ENCODE measurements at places on chromosomes 12 and 14.

- DNase-seq, result no peak
Observed at GRCh38 chr14:68710776-68711175, 82.1 kb downstream of the ZFP36L1 start.

GRCh38 chr12:110741341-110742095 is 1.2 kb downstream of the PPP1CC start:
- no peak for DNase-seq

DNA sequence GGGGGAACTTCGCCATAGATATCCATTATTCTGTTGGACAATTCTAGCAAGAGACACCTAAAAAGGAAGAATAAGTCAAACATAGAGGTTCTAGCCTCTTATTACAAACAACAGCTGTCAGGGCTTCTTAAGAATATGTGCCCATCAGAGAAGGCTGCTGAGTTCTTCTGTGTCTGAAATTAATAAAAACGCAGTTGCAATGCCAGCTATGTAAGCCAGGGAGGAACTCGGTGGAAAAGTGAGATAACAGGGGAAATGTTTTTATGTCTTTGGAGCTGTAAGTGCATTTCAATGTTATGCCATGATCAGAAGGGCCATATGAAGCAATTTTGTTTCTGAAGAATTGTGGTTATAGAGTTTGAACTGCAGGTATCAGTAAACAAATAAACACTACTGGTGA is 95.0 kb downstream of the SYT1 start:
- DNase-seq, result no peak

DNA sequence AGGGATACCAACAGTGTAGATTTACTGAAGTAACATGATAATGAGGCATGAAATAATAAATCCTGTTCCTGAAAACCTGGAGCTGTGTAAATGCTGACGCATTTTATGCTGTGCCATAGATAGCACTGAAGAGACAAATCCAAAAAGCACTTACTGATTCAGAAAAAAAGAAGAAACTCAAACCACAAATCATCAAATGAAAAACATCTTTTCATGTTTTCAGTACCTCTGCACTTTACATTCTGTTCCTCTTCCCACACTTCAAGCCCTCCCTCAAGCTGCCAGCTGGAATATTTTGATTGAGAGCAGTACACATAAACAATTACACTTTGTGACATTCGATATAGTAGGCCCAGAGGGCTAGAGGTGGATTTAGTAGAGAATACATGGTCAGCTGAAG is 362.3 kb downstream of the NAV3 start:
- DNase-seq, result no peak

DNA sequence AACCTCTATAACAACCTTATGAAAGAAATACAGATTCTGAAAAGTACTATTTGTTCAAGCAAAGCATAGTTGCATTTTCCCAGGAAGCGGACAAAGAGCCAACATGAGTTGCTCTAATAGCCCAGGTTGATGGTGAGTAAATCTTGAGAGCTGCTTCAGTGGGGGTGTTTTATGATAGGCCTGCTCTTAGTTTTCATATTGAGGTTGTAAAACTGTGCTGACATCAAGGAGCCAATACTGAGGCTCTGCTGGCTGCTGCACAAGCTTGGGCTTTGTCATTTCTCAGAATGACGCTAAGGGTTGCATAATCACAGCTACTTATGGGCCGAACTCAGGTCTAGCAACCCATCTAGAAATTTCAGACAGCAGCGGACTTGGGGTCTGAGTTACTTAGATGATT is 11.5 kb downstream of the TBC1D30 start:
- DNase-seq, result no peak

GRCh38 chr12:81329085-81329484 is 251.2 kb downstream of the ACSS3 start:
- no peak for DNase-seq

DNA sequence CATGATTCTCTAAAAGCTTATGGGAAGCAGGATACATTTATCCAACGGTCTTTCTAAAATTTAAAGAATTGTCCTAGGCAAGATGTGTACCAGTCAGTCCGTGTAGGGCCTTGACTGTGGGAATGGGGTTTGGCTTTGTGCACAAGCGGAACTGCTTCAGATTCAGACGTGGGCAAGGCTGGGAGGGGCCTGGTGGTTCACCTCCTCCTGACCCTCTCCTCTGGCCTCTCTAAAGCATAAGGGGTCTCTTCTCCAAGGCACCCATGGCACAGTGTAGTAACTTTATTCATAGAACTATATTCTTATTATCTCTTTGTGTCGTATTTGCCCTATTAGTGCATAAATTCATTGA is 121.2 kb upstream of the PTPRB start:
- DNase-seq, result no peak

GRCh38 chr14:60064491-60065072 is 27.1 kb upstream of the PCNX4 start:
- DNase-seq, result no peak

GRCh38 chr12:10400829-10401228 is 8.7 kb downstream of the KLRC4 start:
- DNase-seq, result no peak

GRCh38 chr12:11508699-11509098 is 113.3 kb upstream of the PRB2 start:
- DNase-seq, result no peak

- no peak for DNase-seq
Observed at GRCh38 chr12:51971679-51972421, 20.4 kb downstream of the ACVR1B start.

DNA sequence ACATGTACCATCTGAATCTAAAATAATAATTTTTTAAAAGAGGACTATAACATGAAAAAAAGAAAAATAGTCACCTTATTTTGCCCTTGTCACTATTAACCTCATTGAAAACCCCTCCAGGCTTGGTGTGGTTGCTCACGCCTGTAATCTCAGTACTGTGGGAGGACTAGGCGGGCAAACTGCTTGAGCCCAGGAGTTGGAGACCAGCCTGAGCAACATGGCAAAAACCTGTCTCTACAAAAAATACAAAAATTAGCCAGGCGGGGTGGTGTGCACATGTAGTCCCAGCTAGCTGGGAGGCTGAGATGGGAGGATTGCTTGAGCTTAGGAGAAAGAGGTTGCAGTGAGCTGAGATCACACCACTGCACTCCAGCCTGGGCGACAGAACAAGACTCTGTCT is 126.3 kb upstream of the KRAS start:
- DNase-seq, result no peak

GRCh38 chr14:93332397-93332852 is 411 bp downstream of the BTBD7 start:
- DNase-seq, result peak; percentile 35

DNA sequence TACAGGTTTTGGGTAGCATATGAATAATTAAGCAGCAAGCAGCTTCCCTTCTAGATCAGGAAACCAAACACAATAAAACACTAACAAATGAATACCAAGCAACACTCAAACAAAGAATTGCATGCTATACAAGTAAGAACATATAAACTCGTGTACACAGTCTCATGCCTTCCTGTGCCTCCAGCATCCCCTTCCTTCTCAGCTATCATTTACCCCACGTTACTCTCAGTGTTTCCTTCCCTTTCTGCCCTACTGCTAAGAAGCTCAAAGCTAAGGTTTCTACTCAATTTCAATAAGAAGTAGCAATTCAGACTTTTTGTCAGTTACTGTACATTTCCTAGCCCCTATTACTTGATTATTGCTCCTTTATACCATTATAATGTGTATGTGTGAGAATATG is 81.0 kb downstream of the DUSP16 start:
- no peak for DNase-seq

- DNase-seq, result no peak
Observed at GRCh38 chr14:21965042-21965441, 291.4 kb upstream of the OR4E1 start.

- peak; percentile 26 for DNase-seq
Observed at GRCh38 chr14:80202888-80203562, 8.3 kb downstream of the DIO2 start.

DNA sequence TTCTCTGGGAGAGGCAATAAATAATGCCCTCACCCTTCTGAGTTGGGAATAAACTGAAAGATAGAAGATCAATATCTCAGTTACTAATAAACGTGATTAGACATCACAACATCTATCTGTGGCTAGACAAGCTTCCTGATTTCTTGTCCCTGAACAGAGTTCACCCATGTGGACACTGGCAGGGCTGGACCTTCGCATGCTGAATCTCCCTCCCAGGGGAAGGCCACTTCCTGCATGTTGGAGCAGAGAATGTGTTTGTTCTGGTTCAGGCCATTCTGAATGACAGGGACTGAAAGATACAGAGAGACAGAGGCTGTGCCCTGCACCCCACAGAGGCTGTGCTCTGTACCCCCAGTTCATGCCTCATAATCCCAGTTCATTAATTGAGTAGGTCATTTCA is 132.6 kb downstream of the SLC38A1 start:
- DNase-seq, result no peak

DNA sequence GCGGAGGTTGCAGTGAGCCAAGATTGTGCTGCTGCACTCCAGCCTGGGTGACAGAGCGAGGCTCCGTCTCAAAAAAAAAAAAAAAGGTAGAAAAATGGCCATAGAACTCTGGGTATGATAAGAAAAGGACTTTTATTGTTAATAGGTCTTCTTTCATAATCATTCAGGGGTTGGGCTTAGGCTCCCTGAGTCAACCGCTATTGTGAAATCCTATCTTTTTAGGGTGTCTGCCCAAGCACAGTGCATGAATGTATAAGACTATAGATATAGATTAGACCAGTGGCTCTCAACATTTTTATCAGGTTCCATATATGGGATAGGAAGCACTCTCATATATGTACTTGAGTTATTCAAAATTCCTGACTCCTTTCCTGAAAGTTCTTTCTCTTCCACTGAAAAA is 48.7 kb upstream of the USP15 start:
- no peak for DNase-seq

DNA sequence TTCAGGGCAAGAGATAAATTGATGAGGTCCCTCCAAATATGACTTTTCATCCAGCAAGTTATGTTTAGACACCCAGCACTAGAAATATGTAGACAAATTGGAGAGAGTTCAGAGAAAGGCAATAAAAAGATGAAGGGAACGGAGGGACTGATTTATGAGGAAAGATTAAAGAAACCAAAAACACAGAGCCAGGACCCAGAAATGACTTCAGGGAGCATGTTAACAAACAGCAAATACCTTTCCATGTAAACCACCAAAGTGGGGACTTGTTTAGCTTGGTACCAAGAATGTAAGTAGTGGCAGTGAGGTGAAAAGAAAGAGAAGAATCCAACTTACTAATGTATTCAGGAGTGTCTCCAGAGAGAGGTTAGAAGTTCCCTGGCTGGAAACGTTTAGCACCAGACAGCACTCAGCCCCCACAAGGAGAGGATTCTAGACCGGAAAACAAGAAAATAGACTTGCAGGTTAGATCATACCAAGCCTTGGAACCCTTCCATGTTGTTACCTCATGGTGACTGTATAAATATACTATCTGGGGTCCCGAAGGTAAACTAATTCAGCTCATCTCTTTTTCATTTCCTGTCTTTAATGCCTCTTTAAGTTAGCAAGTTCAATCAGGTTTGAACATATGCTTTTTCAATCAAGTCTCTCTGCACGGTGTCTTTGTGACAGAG is 79.2 kb downstream of the TBC1D30 start:
- DNase-seq, result no peak
